ACHN (cell line): ENCODE measurements at places on chromosomes 1 and 21.

GRCh38 chr1:226395753-226396152 is 12.1 kb downstream of the PARP1 start:
- DNase-seq: no peak

- no peak for DNase-seq
Observed at GRCh38 chr1:39082010-39082799, 56.1 kb downstream of the NDUFS5 start.

DNA sequence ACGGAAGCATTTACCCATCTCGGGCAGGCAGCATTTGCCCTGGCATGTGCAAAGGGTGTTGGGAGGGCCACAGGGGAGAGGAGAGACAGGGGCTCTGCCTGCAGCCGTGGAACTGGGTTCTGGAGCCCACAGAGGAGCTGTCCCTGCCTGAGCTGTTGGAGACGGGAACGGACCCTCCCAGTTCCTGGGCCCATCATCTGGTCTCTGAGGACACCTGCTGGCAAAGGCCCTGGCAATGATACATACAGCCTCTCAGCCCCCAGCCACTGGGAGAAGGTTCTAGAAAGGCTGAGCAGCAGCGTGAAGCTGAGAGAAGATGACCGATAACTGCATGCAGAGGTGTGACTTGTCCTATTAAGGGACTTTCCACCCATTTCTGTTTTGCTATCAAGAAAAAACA is 31.4 kb downstream of the FAAP20 start:
- DNase-seq: no peak

DNA sequence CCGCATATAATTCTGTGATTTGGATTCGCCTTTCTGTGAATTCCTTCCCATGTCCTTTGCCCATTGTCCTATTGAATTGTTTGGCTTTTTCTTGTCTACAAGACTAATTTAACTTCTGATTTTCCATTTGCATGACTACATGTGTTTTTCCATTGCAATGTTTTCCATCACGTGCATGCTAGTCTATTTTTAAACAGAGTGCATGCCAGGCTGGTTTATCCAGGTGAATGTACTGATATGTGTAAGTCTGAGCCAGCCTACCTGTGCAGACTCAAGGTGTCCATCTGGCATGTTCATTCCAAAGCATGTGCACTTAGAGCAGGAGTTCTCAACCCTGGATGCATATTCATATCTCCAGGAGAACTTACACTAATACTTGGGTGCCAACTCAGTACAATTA is 59.7 kb downstream of the INAVA start:
- no peak for DNase-seq

DNA sequence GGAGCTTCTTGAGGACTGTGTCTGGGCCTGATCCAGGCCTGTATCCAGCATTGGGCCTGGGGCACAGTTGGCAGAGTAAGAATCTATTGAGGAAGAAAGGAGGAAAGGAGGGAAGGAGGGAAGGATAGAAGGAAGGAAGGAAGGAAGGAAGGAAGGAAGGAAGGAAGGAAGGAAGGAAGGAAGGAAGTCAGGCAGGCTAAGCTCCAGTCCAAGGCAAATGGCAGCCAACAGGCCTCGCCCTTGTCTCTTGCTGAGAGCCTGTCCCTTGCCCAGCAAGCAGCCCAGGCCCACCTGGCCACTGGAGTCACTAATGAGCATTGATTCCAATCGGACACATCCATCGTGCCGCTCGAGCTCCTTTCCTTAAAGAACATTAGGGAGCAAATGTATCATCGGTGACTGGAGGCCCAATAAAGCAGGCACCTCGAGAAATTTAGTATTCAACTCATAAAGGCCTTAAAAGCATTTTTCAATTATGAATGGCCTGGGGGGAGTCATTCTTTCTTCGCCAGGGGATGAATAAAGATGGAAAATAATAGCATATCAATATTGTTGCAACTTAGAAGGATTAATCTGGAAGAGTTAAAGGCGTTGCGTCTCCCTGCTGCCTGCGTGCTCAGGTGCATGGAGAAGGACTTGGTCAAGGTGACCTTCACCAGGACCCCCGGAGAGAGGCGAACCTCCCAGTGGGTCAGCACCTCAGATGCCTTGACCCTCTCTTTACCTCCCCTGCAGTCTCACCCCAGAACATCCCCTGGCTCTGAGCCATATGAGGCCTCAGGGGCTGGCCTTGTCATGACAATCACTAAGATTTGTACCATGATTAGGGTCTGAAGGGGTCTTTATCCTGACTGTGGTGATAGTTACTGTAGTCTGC is 144.5 kb upstream of the RUNX3 start:
- DNase-seq: no peak

DNA sequence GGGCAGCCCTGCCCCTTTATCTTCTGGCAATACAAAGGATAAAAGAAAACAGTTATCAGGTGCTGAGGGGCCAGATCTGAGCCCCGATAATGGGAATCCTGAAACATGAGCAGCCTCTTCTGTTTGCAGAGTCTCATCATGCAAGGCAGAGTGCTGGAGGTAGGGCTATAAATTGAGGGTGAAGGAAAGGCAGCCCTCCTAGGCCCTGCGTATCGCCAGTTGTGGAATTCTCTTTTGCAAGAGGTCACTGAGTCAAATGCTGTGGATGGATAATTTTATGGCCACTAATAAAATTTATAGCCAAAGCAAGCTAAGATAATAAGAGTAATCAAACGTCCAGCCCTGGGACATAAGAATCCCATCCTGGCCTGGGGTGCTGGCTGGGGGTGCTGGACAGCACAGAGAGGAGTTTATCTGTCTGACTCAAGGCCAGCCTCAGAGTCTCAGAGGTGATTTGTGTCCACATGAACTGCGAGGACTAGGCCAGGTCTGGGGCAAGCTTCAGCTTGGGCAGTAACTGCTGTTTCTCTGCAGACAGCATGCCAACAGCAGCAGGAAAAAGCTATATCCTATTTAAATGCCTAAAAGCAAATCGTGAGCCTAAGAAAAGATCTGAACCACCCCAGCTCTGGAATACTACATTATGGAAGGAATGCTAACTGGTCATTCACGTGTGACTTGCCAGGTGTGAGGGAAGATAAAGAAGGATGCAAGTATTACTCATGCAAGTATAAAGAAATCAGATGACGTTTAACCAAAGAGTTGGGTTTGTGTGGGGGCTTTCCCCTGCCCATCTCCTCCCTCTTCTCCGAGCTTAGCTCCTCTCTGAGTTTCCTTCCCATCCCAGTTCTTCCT is 254.8 kb downstream of the KIF26B start:
- no peak for DNase-seq

- peak; percentile 92 for DNase-seq
Observed at GRCh38 chr1:145782272-145783099, 41.4 kb downstream of the RNF115 start.

DNA sequence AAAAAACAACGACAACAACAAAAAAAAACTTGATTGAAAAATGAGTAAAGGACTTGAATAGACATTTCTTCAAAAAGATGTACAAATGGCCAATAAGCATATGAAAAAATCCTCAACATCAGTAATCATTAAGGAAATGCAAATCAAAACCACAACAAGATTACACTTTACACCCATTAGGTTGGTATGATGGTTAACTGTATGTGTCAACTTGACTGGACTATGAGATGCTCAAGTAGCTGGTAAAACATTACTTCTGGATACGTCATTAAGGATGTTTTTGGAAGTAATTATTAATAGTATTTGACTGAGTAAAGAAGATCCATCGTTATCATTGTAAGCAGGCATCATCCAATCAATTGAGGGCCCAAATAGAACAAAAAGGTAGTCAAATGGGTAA is 34.9 kb upstream of the LYPLAL1 start:
- no peak for DNase-seq

GRCh38 chr1:15324869-15325335 is 77.9 kb downstream of the FHAD1 start:
- DNase-seq: no peak

GRCh38 chr1:17194615-17195528 is 10.1 kb upstream of the PADI1 start:
- no peak for DNase-seq

DNA sequence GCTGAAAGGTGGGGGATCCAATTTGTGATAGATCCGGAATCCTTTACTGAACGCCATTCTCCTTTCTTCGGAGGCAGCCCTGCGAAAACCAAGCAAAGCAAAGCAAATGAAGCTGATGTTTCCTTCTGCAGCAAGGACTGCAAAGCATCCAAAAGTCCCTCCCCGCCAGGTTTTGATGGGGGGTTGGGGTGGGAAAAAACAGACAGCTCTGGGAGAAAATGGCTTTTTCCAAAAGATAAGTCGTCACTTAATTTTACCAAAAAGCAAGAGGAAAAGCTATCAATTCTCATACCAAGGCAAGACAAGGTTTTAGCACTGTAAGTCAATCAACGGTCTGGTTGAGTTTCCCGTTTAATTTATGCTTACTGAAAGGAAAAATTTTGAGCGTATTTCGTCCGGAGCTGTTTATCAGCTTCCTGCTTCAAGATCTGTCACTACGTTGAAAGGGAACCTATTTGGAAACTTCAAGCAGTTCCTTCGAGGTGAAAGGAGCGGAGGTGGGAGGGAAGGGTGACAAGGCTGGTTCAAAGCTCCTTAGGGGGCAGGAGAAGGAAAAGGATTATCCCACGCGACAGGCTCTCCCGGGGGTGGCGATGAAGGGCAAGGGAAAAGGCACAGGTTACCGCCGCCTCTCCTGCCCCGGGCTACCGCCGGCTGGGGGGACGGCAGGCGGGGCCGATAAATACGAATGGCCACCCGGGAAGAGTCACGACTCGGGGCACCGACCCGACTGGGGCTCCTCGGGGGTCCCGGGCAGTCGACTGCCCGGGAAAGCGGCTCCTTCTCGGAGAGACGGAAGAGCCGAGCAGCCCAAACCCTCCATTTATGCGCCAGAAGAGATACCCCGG is 750 bp downstream of the SYNJ1 start:
- peak; percentile 23 for DNase-seq

DNA sequence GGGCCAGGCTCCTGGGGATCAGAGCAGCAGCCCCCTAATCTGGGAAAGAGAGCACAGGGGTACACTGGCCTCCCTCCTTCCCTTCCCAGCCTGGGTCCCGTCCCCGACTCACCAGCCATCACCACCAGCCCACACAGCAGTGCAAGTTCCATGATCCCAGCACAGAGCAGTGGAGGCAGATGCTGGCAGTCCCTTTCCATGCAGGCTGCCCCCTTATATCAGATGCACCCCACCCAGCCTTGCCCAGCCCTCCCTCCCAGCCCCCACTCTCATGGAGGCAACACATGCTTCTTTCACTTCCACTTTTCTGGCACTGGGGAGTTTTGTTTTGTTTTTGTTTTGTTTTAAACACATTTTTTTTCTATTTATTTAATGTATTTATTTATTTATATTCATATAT is at the start of gene PLA2G2D:
TSS of gene PLA2G2D (minus strand) at position 190 of the 400 bp plus-strand sequence. CDS start at position 152, 38 bp downstream.
- no peak for DNase-seq

DNA sequence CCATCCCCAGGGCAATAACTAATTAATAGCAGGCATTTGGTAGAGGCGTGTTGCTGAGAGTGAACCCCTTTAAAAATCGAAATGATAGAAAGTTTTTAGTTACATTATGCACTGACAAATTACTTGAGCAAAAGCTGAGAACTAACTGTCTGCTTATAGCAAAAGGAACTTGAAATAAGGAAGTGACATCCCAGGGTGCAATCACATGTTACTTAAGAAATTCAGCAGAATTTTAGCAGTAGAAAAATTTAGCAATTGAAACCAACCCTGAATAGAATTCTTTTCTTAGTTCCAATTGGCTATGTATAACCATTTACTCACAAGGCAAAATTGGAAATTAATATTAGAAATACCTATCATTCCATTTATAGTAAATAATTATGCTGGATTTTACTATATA is 139.5 kb upstream of the SAMSN1 start:
- DNase-seq: no peak

DNA sequence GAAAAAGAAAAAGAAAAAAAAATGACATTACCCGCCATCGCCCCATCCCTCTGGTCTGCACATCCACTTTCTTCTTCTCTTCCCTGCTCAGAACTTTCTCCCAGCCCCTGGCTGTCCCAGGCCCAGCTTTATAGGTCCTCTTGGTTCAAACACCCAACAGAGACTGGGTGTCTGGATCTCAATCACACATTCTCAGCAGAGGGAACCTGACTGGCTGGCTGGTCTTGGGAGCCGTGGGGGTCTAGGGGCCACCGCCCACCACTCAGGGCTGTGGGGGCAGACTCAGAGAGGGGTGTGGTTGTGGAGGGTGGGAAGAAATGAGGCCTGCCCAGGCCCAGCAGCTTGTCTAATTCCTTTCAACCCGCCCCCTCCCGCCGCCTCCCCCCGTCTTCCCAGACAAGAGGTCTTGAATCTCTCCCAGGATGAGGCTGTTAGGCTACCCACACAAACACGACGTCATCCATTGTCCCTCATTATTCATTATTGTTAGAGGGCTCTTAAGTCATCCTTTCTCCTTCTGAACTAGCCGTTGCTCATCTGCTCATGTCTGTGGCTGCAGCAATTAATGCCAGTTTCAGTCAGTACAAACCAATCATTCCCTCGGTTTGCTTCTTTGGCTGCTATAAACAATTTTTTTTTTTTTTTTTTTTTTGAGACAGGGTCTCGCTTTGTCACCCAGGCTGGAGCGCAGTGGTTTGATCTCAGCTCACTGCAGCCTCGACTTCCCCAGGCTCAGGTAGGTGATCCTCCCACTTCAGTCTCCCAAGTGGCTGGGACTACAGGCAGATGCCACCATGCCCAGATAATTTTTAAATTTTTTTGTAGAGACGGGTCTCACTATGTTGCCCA is 40.6 kb upstream of the CLIC4 start:
- no peak for DNase-seq

GRCh38 chr1:111290630-111291029 is at the start of gene CHIA:
TSS of gene CHIA (plus strand) at chr1:111290851. CDS start at chr1:111310468, 19,617 bp downstream.
- peak; percentile 52 for DNase-seq

DNA sequence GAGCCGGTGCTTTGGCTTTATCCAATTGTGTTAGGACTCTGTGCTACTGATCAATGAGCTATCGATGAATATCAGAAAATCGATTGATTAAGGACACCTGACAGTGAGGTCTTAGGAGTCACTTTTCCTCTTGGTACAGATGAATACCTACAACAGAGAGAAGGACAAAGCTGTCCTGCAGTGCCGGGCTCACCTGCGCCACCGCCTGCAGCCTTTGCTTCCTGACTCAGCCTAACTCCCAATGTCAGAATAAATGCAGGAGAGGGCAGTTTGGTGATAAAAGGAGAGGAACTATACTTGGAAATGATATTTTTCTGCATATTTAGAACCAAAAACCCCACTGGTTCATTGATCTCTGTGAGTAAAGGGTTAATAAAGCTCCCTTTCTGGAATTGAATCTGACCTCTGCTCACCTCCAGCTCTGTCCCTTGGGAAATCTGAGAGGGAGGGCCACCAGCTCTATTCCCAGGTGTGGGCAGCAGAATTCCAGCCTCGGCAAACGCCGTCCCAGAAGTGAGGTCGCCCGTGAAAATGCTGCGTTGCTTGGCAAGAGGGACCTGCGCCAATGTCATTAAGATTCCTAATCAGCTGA is 39.3 kb downstream of the POFUT2 start:
- DNase-seq: no peak
